ENCODE measurements at places on chromosomes 13 and 19.
A peak's percentile ranks its signal among the peaks of the same experiment; 100 is the strongest.

- no peak for DNase-seq
Measured at GRCh38 chr13:103556681-103557080, 490.5 kb upstream of the SLC10A2 start.

DNA sequence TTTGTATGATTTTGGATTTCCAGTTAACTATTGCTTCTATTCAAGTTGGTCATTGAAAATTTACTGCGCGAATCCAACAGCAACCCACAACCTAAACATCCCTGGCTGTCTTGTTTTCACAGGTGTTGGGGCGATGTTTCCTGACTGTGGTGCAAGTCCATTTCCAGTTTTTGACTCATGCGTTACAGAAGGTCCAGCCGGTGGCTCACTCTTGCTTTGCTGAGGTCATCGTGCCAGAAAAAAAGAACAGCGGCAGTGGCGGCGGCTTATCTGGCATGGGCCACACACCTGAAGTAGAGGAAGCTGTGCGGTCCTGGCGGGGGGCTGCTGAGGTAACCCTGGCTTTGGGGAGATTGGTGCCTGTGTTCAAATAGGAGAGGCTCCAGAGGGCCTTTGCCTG lies 45.2 kb upstream of the GPI start:
- DNase-seq: peak; percentile 81

DNA sequence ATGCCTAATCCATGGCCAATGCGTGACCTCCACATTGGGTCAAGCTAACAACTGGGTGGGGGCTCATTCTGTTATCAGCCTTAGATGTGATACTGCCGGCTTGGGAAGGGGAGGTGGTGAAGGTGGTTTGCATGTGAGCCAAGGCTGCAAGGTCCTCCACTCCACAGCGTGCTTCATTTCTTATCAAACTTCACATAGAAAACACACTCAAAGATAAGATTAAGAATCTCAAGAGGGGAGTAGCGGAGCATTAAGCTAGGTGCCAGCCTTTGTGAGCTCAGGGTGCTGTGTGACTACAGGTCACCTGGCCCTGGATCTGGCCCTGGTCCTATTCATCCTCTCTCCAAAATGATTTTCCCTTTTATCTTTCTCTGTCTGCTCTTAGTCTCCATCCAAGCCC lies 13.3 kb upstream of the ARGLU1 start:
- no peak for DNase-seq

DNA sequence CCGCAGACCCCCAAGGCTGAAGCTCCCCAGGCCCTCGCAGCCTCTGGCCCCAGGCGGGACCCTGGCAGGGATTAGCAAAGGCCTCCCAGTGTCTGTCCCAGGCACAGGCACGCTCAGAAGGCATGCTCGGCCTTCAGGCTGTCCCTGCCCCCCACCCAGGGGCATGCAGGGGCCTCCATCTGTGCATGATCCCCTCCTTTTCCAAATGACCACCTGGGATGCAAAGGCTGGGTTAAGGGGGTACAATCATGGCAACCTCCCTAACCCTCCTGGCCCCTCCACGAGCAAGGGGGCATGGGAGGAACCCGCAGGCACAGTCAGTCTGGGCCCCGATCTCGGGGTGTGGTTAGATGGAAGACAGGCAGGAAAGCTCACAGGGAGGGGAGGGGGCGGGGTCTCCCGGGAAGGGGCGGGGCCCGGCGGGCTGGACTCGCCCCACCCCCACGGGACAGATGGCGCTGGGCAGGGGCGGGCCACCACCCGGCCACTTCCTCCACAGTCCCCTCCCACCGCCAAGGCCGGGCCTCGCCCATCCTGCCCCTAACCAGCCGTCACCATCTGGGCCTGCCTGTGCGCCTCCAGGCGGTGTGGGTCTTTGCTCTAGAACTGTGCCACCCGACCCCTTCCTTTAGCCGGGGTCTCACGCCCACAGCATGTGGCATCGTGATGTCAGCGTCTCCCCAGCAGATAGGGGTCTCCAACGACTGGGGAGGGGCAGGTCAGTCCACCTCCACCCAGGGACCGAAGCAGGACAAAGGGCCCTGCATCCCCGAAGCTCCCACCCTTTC lies 7.0 kb upstream of the REXO1 start:
- peak; percentile 97 for DNase-seq

GRCh38 chr19:13819238-13819637 lies 24.0 kb downstream of the ZSWIM4 start:
- DNase-seq: no peak

GRCh38 chr19:53546758-53547513 lies 9.0 kb downstream of the ZNF331 start:
- DNase-seq: no peak

DNA sequence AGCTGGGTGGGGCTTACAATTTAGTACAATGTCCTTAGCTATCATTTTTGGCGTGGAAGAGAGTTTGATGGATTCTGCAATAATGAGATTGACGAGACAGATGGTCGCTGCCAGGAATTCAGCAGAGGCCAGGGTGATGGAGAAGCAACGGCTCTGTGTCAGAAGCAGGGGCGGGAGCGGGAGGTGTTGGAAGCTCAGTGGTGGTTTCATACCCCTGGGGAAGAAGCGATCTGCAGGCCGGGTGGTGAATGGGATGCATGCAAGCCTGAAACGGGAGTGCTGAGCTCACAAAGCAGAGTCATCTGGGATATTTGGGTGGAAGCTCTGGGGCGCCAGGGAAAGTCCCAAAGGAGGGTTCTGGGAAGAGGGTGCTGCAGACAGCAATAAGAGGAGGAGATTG lies 370.8 kb downstream of the ZNF536 start:
- no peak for DNase-seq

DNA sequence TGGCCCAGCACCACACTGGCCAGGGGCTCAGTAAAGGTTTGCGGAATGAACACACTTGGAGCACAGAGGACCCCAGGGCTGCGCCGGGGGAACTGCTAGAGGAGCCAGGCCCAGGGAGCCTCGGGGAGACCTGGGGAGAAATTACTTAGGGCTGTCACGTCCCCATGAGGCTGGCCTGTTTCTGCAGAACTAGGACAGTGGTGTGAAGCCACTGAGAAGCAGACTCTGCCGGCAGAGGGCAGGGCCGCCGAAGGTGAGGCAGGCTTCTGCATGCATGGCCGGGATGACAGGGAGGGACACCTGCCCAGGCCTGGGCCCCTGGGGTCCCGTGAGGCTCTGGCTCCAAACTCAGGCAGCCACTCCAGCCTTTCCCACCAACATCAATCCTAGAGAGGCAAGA lies 26.4 kb downstream of the ELAVL1 start:
- no peak for DNase-seq

- DNase-seq: no peak
Measured at GRCh38 chr13:72093262-72093661, 226.3 kb upstream of the DACH1 start.

- DNase-seq: no peak
Measured at GRCh38 chr19:51699170-51699569, 6.0 kb downstream of the SPACA6 start.

- DNase-seq: no peak
Measured at GRCh38 chr13:85236413-85236812, 562.8 kb downstream of the SLITRK6 start.

DNA sequence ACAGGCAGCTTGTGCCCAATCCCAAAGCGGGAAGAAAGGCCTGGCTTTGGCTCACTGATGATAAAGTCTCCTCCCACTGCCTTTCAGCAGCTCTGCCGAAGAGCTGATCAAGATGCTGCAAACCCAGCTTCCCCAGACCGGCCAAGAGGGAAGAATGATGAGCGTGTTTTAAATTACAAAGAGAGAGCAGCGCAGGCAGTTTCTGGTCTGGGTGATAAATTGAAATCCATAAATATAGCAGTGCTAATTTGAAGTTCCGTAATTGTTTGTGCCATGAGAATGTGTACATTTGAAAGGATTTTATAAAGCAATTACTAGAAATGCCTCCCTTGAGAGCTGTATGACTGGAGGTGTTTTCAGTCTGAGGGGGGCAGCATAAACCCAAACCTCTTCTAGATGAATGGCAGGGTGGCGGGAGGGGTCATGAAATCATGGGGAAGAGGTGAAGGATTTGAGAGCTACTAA lies 171.8 kb downstream of the STK24 start:
- no peak for DNase-seq

GRCh38 chr19:2394054-2394441 lies 33.3 kb downstream of the TIMM13 start:
- DNase-seq: no peak

Measured in posterior vena cava (tissue), 2 donors.